ENCODE measurements at places on chromosomes 1 and 21. TPM values are rescaled to one million over a fixed set of nuclear protein-coding genes. Genes with fewer than 3 reads are reported as not detected.

Gene CD1E
- total RNA-seq: not detected

Gene YARS1
- 204 TPM for total RNA-seq

Gene HSPB7
- not detected for total RNA-seq

Gene GCSAML
- total RNA-seq: not detected

Gene UBL4B
- total RNA-seq: not detected
